ENCODE measurements at places on chromosomes 3 and 15.

DNA sequence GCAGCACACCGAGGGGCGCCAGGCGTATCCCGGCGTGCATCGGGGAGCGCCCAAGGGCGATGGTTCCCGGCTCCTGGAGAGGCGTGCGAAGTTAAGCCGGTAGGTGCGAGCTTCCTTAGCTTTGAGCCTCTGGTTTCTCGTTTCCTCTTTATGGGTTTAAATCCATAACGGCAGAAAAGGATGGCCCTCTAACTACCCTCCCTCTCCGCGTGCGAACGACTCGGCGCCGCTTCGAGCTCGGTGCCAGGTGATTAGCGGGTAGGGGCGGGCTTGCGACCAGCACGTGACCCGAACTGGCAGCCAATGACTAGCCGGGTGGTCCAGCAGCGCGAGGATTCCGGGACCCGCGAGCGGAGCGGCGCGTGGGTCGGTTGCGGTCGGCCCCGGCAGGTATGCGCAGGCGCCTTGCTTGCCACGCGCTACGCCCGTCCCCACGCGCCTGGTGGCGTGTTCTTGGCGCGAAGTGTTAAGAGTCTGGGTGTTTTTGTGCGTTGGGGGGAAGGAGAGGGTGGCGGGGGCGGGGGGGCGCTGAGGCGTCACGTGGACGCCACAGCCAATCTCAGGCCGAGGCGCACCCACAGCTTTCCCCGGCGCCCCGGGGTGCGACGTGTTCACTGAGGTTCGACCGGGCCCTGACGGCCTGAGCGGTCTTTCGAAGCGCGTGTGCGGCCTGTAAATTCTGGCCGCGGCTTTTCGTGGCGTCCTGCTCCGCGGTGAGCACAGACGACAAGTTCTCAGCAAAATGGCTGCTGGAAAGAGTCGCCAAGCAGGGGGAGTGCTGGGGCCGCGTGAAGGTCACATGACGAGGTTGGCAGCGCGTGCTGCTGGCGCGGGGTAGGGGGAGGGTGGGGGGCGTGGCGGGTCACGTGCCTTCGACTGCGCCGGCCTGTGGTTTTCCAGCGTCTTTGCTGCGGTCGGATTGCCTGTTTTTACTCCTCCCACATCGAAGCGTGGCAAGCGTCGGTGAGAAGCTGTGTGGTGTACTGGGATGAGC lies 38.7 kb upstream of the MGA start:
- DNase-seq: peak; percentile 96

- no peak for DNase-seq
Observed at GRCh38 chr3:97932387-97932801, 39.8 kb downstream of the RIOX2 start.

DNA sequence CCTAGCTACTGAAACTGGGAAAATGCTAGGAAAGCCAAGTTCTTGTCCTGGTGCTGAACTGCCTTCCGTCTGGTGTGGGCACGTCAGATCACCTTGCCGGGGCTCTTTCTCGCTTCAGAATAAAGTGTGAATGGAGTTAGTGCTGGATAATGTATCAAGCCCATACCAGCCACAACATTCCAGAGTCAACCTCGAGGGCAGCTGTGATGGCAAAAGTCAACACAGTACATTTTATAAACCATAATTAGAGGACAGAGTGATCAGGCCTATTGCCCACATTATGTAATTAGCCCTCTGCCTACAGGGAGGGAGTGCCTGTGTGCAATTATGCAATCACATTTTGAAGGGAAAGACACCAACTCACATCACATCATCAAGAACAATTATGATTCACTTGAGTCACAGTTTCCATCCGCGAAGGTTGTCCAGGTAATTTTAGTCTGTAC lies 165.2 kb downstream of the RORA start:
- DNase-seq: no peak

GRCh38 chr3:9508781-9509180 lies 44.8 kb downstream of the LHFPL4 start:
- no peak for DNase-seq

- no peak for DNase-seq
Observed at GRCh38 chr3:9069971-9070370, 106.7 kb upstream of the RAD18 start.

GRCh38 chr3:4752201-4753072 lies 226.8 kb upstream of the BHLHE40 start:
- DNase-seq: no peak

- peak; percentile 89 for DNase-seq
Observed at GRCh38 chr15:45522328-45523165, at the start of gene SLC30A4. Gene SLC30A4, minus strand, starts transcription at chr15:45522755. Its CDS starts 401 bp downstream, at chr15:45522354.

DNA sequence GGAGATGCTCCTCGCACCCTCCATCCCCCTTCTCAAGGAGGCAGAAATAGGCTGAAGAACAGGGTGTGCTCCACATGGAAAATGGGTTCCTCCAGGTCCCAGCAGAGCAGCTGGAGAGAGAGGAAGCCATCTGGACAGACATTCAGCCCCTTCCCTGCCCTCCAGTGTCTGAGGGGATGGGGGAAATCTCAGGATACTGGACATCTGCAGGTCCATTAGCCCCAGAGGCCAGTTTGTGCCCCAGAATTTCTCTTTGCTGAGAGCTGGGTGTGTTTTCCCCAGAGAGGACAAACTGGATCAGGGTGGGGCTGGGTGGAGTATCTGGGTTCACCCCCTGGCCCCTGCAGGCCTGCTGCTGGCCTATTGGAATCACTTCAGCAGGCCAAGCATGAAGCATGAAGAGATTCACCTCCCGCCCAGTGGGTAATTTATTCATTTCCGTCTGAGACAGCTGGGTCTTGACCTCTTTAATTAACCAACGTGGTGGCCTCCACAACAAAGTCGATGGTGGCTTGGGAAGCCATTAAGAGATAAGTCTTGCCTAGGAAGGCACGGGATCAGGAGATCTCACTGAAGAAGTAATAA lies 4.6 kb downstream of the FAM3D start:
- no peak for DNase-seq

DNA sequence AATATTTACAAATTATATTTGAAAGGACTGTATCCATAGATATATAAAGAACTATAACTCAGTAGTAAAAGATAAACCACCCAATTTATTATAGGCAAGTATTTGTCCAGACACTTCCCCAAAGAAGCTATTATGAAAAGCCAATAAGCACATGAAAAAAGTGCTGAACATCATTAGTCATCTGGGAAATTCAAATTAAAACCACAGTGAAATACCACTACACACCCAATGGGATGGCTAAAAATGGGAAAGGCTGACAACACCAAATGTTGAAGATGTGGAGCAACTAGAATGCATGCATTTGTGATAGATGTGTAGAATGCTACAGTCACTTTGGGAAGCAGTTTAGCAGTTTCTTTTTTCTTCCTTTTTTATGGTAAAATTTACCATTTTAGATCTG lies 147.0 kb downstream of the PDE8A start:
- DNase-seq: no peak

DNA sequence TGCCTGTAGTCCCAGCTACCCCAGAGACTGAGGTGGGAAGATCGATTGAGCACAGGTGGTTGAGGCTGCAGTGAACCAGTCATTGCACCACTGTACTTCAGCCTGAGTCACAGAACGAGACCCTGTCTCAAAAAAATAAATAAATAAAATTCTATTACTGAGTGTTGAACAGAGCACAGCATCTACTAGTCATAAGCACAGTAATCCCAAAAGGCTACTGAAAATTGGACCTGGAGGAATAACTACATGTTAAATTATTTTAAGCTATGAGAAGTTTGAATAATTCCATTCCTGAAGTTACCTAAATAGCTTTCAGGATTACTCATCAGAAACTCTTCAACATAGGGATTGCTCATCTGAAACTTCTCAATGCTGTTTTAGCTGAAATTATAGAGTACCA lies 43.4 kb downstream of the ARMC8 start:
- DNase-seq: no peak

- DNase-seq: no peak
Observed at GRCh38 chr15:62119227-62119864, 45.7 kb downstream of the C2CD4B start.

DNA sequence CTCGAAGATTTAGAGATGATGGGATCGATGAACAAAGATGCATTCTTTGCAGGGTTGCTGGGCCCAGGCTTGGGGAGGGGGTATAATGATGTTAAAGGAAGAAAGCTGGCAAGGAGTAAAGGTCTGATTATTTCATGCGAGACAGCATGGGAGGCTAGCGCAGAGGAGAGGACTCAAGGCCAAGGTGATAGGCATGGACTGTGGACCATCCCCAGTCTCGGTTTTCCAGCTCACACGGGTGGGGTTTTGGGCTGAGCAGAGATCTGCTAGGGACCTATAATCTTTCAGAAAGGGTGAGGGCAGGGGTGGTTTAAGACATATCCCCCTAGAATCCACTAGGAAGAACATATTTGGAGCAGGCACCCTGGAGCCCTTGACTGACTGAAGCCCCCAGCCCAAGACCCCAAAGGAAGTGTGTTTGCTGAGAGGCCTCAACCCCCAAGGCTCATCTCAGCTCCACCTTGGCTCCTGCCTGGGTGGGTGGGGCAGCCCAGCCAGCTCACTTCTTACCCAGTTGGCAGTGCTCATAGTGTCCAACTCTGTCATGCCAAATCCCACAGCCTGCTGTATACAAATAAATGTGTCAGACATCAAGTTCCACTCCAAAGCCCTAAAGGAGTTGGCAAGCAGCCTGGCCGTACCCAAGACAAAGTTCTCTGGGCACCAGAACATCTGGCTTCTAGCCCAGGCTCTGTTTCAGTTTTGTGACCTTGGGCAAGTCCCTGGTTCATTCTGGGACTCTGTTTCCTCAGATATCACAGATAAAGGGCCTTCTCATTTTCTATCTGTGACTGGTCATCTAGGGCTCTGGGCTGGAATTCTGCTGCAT lies 17.9 kb downstream of the ACSBG1 start:
- DNase-seq: peak; percentile 49

GRCh38 chr15:65032801-65033537 lies 3.5 kb upstream of the MTFMT start:
- DNase-seq: peak; percentile 85

DNA sequence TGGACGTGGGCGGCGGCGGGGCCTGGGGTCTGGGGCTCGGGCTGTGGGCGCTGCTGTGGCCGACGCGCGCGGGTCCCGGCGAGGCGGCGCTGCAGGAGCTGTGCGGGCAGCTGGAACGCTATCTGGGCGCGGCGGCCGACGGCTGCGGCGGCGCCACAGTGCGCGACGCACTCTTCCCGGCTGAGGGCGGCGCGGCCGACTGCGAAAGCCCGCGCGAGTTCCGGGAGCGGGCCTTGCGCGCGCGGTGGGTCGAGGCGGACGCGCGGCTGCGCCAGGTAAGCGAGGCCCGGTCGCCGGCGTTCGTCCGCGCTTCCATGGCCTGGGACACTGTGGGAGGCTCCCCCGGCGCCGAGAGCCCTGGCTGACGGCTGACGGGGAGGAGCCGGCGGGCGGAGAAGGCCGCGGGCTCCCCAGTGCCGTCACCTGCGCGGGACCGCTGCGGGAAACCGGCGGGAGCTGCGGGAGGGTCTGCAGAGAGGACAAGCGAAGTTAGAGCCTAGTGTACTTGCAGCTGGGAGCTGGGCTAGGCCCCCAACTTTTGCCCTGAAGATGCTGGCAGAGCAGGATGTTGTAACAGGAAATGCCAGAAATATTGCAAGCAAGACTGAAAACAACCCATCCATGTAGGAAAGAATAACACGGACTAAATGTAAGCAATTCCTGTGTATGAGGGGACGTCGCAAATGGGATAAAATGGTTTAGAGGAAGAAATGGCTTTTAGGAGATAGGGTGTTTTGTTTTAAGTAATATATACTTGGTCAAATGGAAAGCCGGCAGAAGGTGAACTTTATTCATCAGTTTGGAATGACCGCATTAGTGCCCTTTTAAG lies 847 bp downstream of the WHAMM start:
- DNase-seq: peak; percentile 7

DNA sequence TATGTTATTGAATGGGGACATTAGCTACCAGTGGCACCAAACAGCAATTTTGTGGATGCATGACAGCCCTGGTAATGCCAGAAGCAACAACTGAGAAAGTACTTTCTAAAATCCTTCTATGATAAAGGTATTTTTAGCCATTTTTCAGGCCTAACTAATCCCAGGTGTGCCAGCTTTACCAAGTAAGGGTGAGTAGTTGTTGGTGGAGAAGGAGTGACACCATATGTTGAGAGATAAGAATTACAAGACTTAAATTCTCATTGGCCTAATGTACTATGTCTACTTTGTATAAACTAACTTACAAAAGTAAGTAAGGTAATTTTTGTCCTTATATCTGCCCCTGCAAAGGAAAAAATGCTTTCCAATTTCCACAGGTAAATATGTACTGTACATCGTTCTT lies 4.1 kb upstream of the COX17 start:
- DNase-seq: peak; percentile 20

DNA sequence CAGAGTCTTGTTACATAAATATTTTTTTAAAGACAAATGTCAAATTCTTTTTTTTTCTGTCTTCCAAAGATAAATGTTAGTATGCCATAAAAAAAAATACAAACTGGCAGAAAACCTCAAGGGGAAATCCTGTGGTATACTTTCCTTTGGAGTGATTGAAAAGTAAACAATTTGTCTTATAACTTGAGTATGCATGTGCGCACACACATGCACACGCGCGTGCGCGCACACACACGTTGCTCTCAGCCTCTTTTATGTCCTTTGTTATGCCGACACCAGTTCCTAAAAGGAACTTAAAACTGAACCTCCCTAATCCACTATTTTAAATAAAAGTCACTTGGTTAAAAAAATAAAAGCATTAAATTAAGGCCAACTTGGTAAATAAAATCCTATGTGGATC lies 58.1 kb downstream of the TGFBR2 start:
- no peak for DNase-seq

DNA sequence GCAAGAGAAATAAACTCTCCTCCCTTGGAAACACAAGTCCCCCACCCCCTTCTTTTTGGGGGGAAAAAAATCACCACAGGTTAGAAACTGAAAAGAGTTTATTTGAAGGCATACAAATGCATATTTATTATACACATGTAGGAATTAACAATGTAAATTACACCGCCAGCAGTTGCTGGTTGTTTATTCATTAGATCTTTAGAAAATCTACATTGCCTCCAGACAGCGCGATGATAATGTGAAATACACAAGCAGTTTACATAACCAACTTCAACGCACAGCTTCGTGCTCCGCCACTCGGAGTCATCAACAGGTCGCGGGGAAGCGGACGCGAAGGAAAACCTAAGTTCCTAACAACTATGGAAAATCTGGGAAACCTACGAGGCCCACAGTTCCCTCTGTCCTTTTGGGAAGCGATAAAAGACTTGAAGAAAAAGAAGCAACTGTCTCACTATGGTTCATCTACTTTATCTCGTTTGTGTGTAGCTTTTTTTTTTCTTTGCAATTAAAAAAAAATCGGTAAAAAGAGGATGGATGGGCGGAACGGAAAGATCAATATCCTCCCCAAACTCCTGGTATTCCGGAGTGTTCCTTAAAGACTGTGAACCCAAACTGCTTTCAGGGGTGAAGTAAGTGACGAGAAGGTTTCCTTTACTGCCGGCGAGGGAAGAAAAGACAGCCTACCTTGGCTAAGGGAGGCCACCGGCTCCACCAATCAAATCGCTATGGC lies 8.4 kb upstream of the FOXB1 start:
- DNase-seq: no peak

- peak; percentile 89 for DNase-seq
Observed at GRCh38 chr3:141308588-141309218, 59.6 kb upstream of the ZBTB38 start.

All from T47D (cell line).